ENCODE measurements at places on chromosomes 1 and 21.

- no peak for DNase-seq
Measured at GRCh38 chr1:201463071-201463552, 5.9 kb downstream of the PHLDA3 start.

GRCh38 chr1:1054099-1054700 lies 19.9 kb downstream of the RNF223 start:
- no peak for DNase-seq

DNA sequence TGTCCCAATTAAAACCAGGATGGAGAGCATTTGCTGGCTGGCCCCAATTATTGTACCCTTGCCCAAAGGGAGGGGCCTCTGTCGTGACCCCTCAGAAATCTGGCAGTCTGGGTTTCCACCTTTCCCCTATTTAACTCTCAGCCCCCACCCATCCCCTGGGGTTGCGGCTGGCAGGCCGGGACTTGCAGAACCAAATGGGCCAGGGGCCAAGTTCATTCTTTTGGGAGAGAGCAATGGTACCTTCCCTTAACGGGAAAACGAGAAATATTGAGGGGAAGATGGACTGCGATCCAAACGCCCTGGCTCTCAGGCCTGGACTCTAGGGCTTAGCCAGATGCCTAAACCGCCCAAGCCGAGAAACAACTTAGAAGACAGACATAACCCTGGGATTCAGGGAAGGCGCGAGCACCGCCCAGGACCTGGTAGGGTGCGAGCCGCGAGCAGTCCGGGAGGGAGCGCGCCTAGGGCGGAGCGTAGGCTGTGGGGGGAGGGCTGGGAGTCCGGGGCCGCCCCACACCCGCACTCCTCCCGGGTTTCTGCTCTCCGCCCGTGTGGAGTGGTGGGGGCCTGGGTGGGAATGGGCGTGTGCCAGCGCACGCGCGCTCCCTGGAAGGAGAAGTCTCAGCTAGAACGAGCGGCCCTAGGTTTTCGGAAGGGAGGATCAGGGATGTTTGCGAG lies at the start of gene SLC27A3:
TSS of gene SLC27A3 (plus strand) at position 628 of the 678 bp plus-strand sequence. CDS start 91 bp downstream, outside the sequence.
- peak; percentile 13 for DNase-seq

- no peak for DNase-seq
Measured at GRCh38 chr1:71222668-71223067, 141.8 kb upstream of the ZRANB2 start.
